ENCODE measurements at places on chromosomes 5 and 9.
A peak's percentile ranks its signal among the peaks of the same experiment; 100 is the strongest.

DNA sequence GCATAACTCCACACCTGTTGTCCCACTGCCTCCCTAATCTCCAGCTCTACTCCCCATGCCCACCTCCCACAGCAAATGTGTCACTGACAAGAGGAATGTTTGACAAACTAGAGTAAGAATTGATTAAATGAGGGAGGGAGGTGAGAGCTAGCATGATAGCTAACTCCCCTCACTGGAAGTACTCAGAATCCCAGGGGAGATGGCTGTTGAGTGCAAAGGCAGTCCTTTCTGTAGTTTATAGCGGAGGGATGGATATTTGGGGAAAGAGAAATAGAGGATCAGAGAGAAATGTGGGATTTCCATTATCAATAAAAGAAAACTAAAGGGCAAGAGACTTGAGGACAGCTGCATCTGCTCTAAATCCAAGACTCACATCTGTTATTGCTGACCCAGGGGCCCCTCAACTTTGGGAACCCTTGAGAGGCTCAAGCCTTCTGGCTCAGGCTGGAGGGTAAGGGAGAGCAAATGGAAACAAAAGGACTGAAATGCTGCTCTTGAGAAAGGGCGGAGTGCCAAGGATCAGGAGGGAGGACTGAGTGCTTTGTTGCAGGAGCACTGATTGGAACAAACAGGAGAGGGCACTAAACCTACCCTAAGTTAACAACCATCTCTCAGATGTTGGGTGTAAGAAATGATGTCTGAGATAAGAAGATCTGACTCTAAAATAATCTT lies 372.1 kb downstream of the NTRK2 start:
- DNase-seq: no peak

DNA sequence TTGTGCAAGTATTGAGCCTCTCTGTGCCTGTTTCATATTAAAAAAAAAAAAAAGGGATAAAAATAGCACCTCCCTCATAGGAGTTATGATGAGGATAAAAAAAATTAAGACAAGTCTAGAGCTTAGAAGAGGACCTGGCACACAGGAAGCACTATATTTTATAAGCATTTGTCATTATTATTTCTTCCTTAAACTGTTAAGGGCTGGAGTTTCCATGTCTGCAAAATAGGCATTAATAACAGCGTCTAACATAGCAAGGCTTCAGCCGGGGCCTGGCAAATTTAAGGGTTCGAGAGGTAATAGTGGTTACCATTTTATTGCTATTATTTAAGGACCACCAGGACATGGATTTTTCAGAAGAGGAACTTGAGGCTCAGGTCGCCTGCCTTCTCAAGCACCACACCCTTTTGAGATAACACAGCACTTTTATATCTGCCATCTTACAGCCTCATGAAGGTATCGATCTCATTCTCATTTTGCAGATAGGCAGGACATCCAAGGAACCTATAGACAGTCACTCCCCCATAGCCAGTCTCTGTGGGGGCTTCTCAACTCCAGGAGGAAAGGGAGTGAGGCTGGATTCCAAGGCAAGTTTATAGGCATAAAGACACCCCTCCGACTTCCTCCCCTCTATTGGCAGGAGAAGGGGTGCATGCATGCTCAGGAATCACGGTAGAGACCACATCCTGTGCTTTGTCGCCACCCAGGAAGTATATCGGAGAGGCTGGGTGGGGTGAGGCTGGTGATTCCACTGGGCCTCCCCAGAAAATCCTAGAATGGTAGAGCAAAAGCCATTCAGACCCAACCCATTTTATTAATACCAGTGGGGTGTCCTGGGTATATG lies 2.4 kb downstream of the ANXA6 start:
- no peak for DNase-seq

GRCh38 chr5:38467353-38468040 lies 88.9 kb downstream of the LIFR start:
- peak; percentile 89 for DNase-seq

- DNase-seq: peak; percentile 94
Measured at GRCh38 chr9:114387680-114388356, at the start of gene AKNA. Gene AKNA, minus strand, starts transcription at chr9:114387982. Its CDS starts 6,649 bp downstream, at chr9:114381333.

DNA sequence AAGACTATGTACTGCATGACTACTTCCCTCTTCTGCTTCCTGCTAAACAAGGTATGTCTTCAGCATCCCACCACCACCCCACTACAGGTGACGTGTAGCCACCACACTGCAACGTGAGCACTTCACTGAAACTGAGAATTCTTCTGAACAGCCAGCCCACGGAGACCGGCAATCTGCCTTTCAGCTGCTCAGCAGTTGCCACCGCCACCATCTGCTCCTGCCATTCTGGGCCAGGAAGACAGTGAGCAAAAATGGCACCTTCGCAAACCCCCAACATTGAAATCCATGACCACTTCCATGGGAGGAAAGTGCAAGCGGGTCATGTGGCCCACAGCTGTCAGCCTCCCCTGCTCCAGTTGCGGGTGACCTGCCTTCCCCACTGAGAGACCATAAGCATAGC lies 443.4 kb upstream of the ST8SIA4 start:
- DNase-seq: peak; percentile 62

- no peak for DNase-seq
Measured at GRCh38 chr9:505741-506059, 291.0 kb downstream of the DOCK8 start.

- no peak for DNase-seq
Measured at GRCh38 chr5:114953565-114953964, 216.1 kb downstream of the TRIM36 start.

GRCh38 chr5:115267617-115268016 lies 4.9 kb upstream of the PGGT1B start:
- DNase-seq: no peak

DNA sequence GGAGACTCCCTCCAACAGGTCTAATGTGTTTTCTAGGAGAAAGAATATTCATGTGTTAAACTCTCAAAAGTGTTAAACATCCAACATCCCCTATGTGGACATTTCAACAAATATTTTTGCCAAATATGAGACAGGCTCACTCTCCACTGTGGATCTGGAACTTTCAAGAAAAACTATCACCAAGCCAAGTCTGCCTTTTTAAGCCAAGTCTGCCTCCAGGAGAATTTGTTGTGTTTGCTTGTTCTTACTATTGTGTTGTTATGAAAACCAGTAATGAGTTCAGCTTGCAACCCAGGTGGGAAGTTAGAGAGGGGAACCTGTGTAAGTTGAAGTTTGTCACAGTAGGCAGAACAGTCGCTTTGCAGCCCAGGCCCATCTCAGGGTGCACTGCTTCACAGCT lies 228.1 kb downstream of the NFIB start:
- no peak for DNase-seq

DNA sequence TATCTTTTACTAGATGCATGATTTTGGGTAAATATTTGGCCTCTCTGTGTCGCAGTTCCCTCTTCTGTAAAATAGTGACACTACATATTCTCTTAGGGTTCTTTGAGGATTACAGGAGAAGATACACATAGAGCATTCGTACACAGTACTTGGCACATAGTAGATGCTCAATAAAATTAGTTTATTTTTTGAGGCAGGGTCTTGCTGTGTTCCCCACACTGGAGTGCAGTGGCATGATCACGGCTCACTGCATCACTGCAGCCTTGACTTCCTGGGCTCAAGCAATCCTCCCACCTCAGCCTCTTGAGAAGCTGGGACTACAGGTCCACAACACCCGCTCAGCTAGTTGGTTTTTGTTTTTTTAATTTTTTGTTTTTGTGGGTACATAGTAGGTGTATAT lies 1.6 kb downstream of the SCAI start:
- no peak for DNase-seq

DNA sequence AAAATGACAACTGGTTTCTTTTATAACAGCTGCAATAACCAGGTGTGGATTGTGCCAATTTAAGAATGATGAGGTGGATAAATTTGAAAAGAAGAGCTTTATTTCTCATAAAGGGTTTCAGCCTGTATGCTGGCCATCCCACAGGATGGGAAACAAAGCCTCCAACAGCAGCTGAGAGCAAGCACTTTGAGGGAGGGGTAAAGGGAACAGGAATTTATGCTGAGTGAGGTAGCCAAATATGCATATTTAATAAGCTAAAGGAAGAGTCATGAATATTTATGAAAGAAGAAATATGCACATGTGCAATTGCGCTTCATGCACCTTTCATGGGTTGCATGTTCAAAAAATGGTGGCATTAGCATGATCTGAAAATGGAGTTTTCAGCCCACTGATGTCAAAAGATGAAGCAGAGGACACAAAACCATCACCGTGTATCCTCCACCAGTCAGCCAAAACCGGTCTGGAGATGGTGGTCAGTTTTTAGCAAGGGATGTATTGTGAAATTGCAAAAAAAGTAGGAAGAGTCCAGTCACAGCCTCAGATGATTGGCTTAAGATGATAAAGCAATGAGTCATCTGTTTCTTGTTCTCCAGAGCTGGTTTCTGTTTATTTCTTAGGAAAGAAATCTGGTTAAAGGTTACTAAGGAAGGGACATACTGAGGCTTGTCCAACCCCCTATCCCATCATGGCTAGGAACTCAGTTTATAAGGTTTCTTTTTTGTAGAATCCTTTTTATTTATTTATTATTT lies 47.9 kb downstream of the DEPDC1B start:
- DNase-seq: no peak

DNA sequence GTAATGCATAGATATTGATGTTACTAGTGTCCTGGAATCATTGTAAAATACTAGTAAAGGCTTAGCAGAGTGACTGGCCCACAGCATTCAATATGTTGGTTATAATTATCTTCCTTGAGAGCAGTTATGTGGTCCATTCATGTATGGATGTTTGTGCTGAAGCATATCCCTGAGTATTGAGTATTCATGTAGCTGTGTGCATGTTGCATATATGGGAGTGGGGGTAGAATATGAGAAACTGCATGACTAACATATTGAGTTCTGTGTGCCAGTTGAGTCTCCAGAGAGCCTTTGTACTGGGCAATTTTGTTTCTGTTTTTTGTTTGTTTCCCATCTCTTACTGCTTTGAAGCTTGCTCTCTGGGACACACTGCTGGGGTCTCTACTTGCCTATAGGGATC lies 222.7 kb upstream of the TRIM32 start:
- DNase-seq: no peak

- no peak for DNase-seq
Measured at GRCh38 chr9:120983259-120983837, 56.8 kb upstream of the TRAF1 start.

DNA sequence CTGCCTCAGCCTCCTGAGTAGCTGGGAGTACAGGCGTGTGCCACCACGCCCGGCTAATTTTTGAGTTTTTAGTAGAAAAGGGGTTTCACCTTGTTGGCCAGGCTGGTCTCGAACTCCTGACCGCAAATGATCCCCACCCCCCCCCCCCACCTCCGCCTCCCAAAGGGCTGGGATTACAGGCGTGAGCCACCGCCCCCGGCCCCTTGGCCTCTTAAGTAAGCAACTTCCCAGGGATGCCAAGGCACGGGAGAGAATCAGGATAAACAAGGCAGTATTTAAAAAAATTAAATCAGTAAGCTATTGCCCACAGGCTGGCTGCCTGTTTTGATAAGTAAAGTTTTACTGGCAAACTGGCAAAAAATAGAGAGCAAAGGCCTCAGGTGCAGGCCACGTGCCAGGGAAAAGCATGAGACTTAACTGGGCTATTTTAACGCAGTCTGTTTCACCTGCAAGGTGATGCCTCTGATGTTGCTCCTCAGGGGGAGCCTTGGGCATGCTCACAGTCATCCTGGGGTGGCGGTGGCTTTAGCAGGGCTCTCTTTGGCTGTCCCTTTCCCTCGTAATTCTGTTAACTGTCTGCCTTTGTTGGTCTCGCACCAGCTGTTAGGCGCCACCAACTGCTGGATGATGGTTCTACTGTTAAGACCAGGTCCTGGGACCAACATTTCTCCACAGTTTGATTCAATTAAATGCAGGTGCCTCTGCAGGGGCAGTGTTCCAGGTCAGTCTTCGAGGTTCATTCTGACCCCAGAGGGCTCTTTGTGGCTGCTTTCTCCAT lies 19.4 kb upstream of the RNF130 start:
- peak; percentile 48 for DNase-seq

DNA sequence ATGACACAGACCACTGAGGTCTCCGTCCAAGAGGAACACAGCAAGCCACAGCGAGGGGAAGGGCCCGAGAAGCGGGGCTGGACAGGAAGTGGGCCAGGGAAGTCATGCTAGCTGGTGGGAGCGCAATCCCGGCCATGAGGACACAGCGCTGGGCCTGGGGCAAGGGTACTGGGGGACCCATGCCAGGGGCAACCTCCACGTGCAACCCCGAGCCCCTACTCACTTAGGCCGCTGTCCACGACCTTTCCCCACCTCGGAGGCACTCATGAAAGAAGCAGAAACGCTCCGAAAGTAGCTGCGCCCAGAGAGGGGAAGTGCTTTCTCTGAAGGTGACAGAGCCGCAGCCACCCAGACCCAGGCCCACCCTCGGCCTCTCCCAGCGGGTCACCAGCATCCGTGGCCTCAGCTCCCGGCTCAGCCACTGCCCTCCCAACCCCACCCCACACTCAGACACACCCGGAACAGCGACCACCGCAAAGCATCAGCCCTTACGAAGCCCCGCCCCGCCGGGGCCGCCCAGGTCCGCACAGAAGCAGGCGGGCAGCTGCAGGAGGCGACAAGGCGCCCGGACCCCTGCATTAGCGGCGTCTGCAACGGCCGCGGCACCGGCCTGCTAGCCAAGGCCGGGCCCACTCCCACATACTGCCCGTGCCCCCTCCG lies 782 bp downstream of the BICD2 start:
- DNase-seq: no peak

DNA sequence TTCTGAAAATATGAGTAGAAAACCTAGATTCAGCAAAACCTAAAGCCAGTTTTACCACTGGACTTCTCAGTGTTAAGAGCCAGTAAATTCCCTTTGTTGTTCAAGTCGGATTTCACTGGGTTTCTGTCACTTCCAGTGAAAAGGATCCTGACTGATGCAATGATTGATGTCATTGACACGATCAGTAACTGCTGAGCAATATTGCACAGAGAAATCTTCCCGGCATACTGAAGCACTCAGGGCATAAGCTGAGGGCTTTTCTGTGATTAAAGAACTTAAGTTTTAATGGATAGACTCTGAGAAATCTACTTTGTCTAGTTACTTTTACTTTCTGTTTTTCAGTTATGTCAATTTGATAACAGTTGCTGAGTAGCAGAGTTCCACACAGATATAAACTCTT lies 61.9 kb downstream of the DENND1A start:
- no peak for DNase-seq

DNA sequence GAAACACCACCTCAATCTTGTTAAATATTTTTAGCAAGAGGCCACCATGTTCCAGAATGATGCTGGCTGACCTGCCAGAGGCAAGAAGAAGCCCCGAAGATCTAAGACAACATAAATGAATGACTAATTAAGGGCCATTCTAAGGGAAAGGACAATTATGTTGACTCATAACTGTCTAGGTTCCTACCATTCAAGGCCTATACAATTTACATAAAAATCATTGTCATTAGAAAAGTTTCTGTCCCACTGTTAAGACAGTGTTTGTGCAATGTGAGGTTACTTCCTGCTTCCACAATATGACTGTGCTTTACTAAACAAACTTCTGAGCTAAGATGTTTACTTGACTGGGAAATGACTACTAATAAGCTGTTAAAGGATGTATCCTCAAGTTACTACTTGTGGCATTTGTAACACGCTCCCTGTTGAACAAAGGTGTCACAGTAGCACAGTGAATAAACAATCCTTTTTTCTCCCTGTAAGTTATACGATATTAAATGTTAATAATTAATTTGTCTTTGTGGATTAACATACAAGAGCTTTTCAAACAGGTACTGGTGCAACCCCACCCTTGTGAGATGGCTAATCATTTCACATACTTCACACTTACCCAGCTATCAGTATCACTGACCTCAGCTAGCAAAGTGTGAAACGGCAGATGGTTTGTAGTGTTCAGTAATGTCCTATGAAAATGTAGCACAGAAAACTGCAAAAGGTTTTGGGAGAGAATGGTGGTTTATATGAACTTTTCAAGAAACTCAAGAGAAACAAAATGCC lies 195.8 kb downstream of the EFNA5 start:
- DNase-seq: no peak
